ENCODE measurements at places on chromosomes 4 and X.

GRCh38 chr4:52659722-52660261 lies 691 bp upstream of the USP46 start:
- peak; percentile 29 for DNase-seq

- DNase-seq = no peak
Measured at GRCh38 chrX:17499512-17499911, 124.5 kb downstream of the NHS start.

GRCh38 chr4:100827756-100828155 lies 309.9 kb upstream of the EMCN start:
- DNase-seq = no peak

DNA sequence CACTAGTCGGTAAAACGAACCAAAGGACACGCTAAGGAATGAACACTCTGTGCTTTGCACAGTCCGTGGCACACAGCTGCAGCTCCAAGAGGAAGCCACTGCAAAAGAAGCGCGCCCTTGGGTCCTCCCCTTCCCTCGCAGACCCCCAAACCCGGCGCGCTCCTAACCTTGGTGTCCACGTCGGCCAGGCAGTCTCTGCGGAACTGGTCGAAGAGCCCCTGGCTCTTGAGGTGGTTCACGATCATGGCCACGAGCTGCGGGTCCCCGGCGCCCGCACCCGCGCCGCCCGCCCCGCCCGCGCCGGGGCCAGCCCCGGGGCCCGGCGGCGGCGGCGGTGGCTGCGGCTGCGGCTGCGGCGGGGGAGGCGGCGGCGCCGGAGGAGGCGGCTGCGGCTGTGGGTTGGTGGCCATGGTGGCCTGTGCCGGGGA lies 333 bp downstream of the BOD1L1 start:
- DNase-seq = peak; percentile 2

GRCh38 chr4:101306225-101306624 lies 41.1 kb downstream of the PPP3CA start:
- DNase-seq = peak; percentile 51
